Stimulated activated CD8-positive, alpha-beta memory T cell treated with anti-CD3 and anti-CD28 coated beads, Interleukin-15, amount 100 ng/mL, for 4 hours (primary cell): ENCODE measurements at places on chromosomes 5 and 9.

DNA sequence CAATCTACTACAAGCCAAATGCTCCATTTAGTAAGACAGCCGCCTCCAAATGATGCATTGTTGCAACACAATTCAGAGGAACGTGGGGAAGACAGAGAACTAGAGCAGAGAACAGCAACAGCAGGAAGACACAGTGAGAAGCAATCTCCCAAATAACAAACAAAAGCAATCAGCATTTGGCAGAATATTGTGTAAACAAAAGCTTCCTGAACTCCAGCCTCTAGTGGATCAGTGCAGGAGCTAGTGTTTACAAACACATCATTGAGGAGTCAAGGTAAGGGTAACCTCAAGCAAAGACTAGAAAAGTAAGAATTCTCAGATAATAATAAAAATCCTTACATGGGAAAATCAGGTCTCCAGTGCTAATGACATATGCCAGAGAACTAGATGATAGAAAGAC, 20.6 kb downstream of the FST start:
- DNase-seq, result no peak

GRCh38 chr5:172630482-172630881, 10.6 kb upstream of the NEURL1B start:
- no peak for DNase-seq

GRCh38 chr5:171318026-171318425, 9.0 kb downstream of the TLX3 start:
- DNase-seq, result no peak

- peak; percentile 40 for DNase-seq
Observed at GRCh38 chr5:170338933-170339779, 41.6 kb upstream of the LCP2 start.

- no peak for DNase-seq
Observed at GRCh38 chr9:91207397-91207728, 154.4 kb downstream of the AUH start.

DNA sequence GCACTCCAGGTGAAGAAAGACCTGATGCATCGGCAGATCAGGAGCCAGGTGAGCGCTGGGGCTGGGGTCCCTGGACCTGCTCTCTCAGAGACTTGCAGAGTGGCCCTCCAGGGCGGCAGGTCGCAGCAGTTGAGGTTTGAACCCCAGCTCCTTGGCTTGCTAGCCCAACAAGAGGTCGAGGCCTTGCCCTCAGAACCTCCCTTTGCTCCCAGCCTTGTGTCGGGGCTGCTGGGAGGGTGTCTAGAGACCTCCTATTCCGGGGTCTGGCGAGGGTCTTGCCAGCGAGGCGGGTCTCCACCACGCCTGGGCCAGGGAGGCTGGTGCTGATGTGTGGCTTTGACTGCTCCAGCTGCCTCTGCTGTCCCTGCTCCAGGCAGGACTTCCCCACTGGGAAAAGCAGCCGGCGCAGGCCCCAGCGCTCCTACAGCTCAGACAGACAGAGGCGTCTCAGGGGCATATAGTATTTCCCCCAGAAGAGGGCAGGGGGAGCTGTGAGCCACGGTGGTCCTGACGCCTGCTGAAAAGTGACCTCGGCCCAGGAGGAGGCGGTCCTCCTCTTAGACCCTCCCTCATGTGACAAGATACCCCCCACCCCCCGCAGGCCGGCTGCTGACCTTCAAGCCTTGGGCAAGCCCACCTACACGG, 38.3 kb downstream of the LRSAM1 start:
- DNase-seq, result no peak

- no peak for DNase-seq
Observed at GRCh38 chr9:3012842-3013241, 168.9 kb upstream of the PUM3 start.

DNA sequence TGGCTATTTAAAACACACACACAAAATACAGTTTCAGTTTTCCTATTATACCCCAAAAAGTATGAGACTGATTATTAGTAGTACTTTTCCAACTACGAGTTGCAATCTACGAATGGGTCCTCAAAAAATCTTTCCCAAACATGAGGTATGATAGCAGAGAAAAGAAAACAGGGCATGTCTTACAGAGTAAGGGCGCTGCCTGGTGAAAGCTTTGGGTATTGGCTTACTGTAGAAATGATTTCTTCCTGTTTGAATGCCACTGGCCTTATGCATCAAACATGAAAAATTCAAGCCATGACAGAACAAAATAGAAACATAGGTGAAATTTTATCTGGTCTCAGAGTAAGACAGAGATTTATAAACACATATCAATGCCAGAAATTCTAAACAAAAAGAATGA, 448.0 kb downstream of the SPOCK1 start:
- no peak for DNase-seq

DNA sequence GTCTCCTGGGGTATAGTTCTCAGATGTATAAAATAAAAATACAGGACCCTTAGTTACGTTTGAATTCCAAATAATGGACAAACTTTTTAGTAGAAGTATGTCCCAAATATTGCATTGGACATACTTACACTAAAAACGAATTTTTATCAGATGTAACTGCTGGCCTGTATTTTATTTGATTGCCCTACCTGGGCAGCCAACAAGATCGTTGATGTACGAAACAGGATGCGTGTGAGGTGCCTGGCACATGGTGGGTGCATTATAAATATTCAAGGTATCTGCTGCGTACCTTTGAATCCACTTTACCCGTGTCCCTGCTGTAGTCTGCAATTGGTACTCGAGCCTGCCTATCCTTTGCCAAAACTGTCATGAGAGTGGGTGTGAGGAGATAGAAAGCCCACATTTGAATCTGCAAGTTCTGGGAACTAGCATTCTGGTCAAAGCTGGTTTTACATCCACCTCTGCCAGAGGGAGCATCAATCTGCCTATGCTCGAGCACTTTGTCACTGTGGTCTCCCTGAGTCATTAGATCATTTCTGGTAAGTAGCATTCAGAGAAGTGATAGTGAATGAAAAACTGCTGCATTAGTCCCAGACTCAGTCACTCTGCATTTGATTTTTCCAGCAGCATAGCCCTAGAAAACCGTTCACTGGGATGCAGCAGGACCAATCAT, 133.7 kb upstream of the IQGAP2 start:
- no peak for DNase-seq

DNA sequence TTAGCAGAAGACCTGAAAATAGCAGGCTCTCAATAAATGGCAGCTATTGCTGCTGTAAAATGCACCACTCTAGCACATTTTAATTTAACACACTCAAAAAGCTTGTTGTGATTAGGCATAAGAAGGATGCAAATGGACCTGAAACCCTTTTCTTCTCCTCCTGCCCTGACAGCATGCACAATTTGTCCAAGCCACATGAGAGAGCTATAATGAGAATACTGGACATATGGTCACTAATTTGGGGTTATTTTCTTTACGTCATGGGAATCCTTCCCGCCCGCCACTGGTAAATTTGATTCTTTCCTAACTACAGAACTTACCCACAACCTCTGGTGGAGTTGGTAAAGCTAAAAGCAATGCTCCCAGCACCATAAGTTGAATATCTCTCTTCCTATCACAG, 62.1 kb downstream of the TRIM32 start:
- DNase-seq, result no peak

GRCh38 chr5:98474216-98474615, 299.2 kb upstream of the RGMB start:
- DNase-seq, result no peak

GRCh38 chr9:7210854-7211637, 453.3 kb downstream of the KDM4C start:
- no peak for DNase-seq

DNA sequence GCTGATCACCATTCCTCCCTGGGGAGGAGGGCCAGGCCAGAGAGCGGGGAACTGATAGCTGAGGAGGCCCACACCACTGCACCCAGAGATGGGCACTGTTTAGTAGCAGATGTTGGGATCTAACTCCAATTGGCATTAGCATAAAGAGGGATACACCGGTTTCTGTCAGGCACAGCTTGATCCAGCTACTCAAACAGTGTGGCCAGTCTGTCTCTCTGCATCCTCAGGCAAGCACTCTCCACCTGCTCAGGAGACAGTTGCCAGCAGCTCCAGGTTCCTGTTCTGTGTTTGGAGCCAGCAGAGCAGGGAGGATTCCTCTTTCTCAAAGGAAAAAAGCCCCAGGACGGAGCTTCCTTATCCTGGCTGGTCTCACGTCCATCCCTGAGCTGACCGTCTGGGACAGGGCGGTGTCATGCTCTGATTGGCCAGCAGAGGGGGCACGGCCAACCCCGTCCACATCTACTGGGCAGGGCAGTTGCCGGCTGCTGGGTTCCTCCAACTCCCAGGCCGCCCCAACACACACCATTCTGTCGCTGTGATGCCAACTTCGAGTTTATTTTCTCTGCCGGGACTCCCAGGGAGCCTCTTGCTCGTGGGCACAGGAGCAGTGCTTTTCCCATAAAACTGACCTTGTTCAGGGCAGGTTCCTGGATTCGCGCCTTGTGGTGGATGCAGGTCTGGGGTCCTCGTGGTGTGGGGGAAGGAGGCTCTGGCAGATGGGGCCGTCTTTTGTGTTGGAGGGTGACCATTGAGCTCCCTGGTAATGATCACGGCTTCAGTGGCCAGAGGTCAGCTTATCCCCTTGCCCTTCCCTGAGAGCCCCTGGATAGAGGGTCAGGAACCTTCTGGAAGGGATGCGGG, 47.9 kb downstream of the COL5A1 start:
- no peak for DNase-seq

DNA sequence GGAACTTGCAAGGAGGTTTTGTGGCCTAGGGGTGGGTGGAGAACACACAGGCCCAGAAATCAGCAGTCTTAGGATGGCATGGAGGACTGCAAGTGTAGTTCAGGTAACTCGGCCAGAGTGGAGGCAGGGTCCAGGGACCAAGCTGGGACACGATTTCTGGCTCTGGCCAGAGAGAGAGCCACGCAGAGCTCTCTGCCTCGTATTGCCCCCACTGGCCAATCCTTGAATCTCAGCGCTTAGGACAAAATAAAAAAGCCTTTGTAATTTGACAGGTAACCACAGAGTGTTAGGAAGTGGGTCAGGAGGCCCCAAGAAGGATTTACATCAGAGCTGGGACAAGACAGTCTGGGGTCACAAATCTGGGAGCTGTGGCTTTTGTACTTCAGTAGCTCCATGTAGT, 11.7 kb downstream of the MAP3K1 start:
- no peak for DNase-seq

GRCh38 chr5:114055318-114056184, 306.3 kb upstream of the KCNN2 start:
- DNase-seq, result no peak

DNA sequence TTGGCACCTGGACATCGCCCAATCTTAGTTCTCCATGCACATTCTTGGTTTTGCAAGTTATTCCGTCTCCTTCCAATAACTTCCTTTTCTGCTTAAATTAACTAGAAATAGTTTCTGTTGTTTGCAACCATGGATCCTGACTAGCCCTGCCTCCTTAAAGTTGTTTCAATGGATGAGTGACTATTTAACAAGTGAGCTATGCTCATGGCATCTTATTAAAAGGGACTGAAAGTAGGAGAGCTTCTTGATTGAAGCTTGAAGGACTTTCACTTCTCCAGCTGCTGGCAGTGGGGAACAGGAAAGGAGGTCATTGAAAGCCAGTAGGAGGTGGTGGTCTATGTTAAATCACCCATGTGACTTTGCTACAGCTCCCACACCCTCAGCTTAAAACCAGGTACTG, 466.8 kb downstream of the ARHGEF28 start:
- no peak for DNase-seq

GRCh38 chr5:30928956-30929355, 264.5 kb upstream of the CDH6 start:
- no peak for DNase-seq
